ENCODE measurements at places on chromosomes 6 and 20.

DNA sequence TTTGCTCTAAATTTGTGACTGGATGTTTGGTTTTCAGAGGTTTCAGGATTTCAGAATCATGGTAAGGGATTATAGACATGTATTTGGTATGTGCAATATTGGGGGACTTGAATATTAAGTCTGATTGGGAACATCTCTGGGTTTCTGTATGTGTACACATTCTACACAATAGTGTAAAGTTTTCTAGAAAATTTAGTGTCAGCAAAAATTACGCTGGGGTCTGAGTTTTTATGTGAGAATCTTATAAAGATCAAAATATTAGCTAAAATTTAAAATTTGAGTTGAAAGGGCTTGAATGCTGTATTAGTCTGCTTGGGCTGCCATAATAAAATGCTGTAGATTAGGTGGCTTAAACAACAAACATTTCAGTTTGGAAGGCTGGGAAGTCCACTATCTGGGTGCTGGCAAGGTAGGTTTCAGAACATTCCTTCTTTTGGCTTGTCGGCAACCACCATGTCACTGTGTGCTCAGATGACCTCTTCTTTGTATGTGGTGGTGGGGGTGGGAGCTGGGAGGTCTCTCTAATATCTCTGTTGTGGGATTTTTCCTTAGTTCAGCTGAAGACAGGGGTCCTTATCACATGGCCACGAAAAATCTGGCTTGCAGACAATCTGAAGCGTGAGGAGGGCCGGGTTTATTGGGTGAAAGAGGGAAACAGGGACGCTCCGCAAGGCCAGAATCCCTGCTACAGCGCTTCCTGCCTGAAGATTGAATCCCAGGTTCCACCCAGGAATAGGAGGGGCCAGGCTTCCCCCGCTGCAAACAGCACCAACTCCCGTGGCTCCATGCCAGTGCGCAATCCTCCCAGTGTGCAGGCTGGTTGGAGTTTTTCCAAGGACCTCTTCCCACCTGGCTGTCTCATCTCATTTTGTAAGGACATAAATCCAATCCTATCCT lies 299.7 kb downstream of the PLCB1 start:
- DNase-seq, result peak; percentile 94

DNA sequence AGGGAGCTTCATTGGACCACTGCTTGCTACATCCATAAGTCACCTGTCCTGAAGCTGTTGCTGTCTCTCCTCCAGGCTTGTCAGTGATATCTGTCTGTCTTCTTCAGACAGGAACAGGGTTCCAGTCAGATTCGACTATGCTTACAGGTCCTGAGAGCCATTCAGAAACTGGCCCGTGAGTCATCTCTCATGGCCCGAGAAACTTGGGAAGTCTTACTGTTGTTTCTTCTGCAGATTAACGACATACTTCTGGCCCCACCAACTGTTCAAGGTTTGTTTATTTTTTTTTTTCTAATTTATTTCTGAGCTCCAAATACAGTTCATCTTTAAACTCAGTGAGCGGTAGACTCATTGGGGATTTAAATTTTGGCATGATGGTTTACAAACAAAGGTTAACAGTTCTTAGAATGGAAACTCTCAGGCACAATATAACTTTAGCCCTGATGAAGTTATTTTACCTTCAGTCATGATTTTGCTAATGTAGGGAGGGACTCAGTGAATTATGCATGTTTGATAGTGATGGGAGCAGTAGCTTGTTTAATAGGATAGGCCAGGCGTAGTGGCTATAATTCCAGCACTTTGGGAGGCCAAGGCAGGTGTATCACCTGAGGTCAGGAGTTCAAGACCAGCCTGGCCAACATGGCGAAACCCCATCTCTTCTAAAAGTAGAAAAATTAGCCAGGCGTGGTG lies 24.7 kb downstream of the RALGAPB start:
- no peak for DNase-seq

GRCh38 chr6:106163446-106163965 lies 77.4 kb downstream of the PRDM1 start:
- DNase-seq, result no peak

DNA sequence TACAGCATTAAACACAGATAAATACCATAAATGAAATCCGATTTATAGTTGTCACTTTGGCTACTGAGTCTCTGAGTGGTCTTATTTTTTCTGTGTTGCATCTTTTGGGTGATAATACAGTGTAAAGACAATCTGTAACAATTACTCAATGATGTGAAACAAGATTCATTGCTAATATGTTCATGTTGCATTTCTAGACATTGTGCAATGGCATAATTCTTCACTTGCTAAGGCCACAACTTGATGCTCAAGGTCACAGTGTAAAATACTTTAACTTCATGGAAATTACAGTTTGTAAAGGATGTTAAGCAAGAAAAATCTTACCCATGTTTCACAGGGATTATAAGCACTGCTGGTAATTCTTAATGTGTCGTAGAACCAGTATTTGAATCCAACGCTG lies 74.9 kb upstream of the SMLR1 start:
- DNase-seq, result no peak

DNA sequence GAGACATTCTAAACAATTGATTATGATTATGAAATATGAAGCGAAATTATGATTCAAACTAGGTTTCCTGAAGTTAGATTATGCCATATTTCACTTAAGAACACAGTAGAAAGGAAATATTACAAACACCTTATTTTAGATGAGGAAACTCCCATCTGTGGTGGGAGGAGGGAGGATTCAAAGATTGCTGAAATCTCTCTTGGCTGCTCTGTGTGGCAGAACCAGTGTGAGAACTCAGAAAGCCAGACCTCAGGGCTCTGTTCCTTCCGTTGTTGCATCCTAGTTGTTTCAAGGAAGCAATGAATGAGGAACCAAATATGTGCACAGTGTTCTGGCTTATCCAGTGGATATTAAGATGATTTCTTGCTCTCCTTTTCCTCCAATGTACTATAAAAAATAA lies 2.1 kb downstream of the TAAR5 start:
- DNase-seq, result no peak

GRCh38 chr20:31822421-31823330 lies 3.5 kb downstream of the MYLK2 start:
- peak; percentile 82 for DNase-seq

- DNase-seq, result no peak
Observed at GRCh38 chr6:90537723-90538258, 49.1 kb downstream of the MAP3K7 start.

DNA sequence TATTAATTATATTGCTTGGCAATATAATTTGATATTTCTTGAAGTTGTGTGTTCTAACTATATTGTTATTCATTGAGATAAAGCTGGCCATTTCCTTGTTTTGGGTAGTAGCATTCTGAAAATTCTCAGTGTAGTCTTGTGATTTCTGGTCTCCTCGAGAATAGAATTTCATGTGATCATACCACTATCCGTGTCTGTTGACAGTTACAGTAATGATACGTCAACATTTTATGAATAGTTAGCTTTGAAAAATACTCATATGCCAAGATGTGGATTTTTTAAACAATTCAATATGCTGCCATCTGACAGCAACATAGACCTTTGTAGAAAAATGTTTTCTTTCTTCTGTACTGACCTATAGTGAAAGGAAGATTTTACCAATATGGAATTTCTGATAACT lies 723.7 kb upstream of the SLC35B3 start:
- no peak for DNase-seq

- no peak for DNase-seq
Observed at GRCh38 chr20:62993856-62994494, 12.8 kb downstream of the BHLHE23 start.

DNA sequence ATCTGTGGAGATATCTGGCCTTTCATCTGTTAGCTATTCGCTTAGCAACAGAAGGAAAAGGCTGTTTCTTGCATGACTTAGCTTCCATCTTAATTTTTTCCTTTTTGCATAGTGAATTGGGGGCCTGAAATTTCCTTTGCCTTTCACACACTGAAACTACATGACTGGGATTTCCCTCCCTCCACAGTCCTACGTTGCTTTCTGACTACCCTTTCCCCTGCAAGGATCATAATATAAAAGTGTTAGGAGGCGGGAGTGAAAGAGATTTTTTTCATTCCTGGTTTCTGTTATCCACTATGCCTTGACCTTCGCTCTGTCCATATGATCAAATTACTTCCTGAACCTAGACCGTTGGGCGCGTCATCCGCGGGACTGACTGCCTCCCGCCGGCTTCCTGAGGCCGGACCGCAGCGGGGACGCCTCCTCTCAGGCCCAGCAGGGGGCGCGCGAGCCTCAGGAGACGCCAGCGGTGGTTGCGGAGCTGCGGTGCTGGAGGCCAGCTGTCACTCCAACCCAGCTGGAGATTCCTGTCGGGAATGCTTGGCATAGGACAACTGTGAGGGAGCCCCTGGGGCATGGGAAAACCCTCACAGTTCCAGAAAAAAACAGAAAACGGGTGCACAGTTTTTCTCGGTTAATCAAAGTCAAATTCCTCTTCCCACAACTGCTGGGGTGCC lies 55.6 kb downstream of the MEP1A start:
- DNase-seq, result peak; percentile 49

- peak; percentile 55 for DNase-seq
Observed at GRCh38 chr6:21999012-21999528, 297.8 kb downstream of the PRL start.

GRCh38 chr6:79307321-79308036 lies 73.0 kb upstream of the HMGN3 start:
- no peak for DNase-seq

GRCh38 chr6:89385156-89385667 lies 26.9 kb downstream of the RRAGD start:
- peak; percentile 57 for DNase-seq

DNA sequence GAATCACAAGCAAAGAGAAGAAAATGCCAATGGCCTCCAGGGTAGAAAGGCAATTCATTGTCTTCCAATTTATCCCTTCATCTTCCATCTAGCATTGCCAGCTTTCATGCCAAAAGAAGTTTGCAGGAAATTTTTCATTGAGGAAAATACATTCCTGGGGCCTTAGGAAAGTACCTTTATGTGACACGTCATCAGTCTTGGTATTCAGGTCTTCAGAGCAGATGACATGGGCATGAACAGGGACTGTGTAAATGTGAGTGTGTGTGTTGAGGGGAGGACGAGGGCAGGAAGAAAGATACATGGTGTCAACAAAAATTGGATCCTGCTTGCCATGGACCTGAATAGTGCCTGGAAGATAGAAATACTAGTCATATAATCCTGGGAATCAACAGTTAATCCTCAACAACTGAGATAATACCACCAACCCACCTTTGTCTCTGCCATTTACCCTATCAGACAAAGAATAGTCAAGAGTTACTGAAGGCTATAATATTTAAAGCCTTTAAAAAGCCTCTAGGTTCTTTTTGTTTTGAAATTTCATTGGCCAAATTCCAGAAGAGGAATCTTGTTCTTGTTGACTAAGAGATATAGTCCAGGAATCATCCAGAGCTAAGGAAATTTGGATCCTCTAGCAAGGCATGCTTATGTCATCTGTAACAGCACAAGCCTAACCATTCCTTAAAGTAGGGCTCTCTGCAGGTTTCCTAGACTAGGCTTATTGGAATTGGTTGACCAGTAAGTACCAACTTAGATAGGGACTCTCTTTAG lies 405.8 kb upstream of the SASH1 start:
- DNase-seq, result no peak

DNA sequence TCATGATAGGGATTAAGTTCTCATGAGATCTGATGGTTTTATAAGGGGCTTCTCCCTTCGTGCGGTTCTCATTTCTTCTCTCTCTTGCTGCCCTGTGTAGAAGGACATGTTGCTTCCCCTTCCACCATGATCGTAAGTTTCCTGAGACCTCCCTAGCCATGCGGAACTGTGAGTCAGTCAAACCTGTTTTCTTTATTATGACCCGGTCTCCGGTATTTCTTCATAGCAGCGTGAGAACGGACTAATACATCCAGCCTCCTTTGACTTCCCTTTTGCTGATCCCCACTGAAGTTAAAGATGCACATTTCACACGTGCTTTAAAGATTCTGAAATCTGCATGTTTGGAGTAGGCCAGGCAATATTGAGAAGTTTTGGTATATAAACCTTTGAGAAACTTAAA lies 543.1 kb downstream of the PRKN start:
- DNase-seq, result no peak

DNA sequence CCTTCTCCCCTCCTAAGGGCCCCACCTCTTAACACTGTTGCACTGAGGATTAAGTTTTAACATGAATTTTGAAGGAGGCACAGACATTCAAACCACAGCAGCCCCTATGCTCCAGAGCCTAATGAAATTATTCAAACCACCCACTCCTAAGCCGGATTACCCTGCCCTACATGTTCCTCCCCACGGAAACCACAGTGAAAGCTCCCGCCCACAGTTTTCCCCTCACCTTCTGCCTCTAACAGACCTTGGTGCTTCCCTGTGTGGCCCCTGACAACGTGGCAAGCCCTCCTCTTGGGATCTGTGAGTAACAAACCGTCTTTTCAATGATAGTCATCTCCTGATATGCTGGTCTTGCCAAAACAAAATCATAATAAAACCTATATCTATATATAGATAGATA lies 74.8 kb downstream of the RIN2 start:
- DNase-seq, result no peak

DNA sequence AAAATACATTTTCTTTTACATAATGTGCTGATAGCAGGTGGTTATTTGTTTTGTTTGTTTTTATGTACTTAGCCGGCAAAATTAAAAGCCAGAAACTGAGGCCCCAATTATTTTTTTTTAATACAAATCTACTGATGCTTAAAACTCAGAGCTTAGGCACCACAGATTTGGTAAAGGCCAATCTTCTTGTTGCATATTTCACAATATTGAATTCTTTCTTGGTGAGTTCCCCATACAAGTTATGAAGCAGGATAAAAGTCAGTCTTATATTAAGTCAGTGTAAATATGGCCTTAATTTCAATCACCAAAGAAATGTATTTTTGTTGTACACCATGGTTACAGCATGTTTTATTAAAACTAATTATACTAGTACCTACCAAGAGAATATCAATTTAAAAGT lies 16.3 kb upstream of the ZDHHC14 start:
- no peak for DNase-seq

DNA sequence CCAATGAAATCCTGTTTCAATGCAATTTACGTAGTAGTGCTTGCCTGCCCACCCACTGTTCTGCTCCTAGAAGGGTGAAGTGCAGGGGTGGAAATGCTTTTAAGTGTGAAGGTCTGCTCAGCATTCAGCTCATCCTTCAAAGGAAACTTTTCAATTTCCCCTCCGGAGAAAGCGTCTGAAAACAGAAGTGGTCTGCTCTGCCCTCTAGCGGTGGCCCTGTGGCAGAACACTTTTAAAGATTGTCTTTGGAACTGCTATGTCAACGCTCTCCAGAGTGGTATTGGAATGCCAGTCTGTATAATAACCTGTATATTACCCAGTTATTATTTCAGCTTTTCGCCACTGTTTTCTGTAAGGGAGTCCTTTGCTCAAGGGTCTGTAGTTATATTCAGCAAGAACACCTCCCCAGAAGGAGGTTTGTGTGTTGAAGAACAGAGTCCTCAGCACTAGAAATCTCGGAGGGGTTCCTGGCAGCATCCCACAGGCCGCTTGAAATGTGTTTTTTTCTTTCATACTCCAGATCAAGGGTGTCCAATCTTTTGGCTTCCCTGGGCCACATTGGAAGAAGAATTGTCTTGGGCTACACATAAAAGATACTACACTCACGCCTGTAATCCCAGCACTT lies 63.1 kb upstream of the KLHL31 start:
- no peak for DNase-seq

- DNase-seq, result no peak
Observed at GRCh38 chr6:73713426-73714147, 17.6 kb downstream of the CD109 start.

- no peak for DNase-seq
Observed at GRCh38 chr6:5626727-5627426, 365.6 kb downstream of the FARS2 start.

GRCh38 chr20:42041000-42041565 lies 422.9 kb upstream of the CHD6 start:
- DNase-seq, result no peak

- no peak for DNase-seq
Observed at GRCh38 chr6:5174756-5175549, 85.8 kb downstream of the LYRM4 start.

- DNase-seq, result no peak
Observed at GRCh38 chr6:75499640-75500039, 6.0 kb upstream of the FILIP1 start.

All from SHP77 (cell line).